ENCODE measurements at places on chromosomes 6 and 20. TPM values are rescaled to one million over a fixed set of nuclear protein-coding genes. Genes with fewer than 3 reads are reported as not detected.

- H3K4me1 ChIP-seq: peaks cover 3% of the 10 kb centered on the region
- H3K4me3 ChIP-seq: no peak overlapping the region
- no peak overlapping the region for H3K27ac ChIP-seq
- no peaks in the 10 kb centered on the region for H3K36me3 ChIP-seq
- no peak for DNase-seq
Observed at GRCh38 chr20:49796600-49797343, 15.9 kb upstream of the SLC9A8 start.

DNA sequence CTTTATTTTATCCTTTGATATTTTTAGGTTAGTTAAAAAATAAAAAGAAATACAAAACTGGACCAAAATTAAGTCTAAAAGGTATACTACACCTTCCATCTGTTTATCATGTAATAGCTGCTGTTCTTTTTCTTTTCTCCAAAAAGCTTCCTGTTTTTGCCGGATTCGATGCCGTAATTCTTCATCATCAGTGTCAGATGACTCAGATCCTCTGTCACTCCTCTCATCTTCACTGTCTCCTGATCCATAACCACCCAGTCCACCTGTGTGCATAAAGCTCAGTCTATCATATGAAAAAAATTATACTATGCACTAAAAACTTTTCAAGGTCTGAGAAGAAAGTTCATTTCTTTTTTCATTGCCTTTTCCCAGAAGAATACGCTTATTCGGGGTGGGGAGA is 8.5 kb upstream of the COQ3 start:
- H3K4me3 ChIP-seq: no peak overlapping the region
- H3K27me3 ChIP-seq: no peaks in the 10 kb centered on the region
- H3K4me1 ChIP-seq: no peaks in the 10 kb centered on the region

DNA sequence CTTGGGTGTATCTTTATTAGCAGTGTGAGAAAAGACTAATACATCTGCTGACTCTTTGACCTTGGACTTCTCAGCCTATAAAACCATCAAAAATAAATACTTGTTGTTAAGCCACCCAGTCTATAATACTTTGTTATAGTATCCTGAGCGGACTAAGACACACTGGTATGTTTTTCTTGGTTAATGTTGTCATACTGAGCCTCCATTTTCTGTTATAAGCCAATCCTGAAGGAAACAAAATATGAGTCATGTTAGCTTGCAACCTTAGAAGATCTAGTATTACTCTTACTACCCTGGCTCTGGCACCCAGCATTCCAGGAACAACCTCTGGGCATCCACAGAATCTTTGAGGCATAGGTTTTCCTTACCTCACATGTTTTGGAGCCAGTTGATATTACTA is 307.2 kb downstream of the FRK start:
- no peaks in the 10 kb centered on the region for H3K36me3 ChIP-seq
- no peak overlapping the region for H3K4me3 ChIP-seq
- no peak overlapping the region for H3K27ac ChIP-seq
- H3K27me3 ChIP-seq: no peaks in the 10 kb centered on the region
- H3K4me1 ChIP-seq: no peaks in the 10 kb centered on the region
- DNase-seq: no peak

DNA sequence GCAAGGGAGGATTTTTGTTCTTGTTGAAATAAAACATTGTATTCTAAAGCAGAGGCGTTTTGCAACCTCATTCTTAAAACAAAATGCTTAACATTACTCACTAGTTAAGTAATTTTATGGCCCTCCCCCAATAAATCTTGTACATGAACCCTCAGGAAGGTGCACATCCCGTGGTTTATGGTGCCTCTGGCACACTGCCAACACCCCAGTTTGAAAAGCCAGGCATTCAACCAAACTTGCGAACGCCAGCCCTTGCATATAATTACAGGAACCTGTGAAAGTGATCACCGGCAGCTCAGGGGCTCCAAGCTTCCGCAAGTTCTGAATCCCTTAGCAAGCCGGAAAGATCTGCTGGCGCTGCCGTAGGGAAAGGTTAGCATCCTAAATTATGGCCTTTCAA is 1109.0 kb upstream of the FLRT3 start:
- no peak overlapping the region for H3K4me3 ChIP-seq
- no peaks in the 10 kb centered on the region for H3K27me3 ChIP-seq
- H3K27ac ChIP-seq: no peak overlapping the region

DNA sequence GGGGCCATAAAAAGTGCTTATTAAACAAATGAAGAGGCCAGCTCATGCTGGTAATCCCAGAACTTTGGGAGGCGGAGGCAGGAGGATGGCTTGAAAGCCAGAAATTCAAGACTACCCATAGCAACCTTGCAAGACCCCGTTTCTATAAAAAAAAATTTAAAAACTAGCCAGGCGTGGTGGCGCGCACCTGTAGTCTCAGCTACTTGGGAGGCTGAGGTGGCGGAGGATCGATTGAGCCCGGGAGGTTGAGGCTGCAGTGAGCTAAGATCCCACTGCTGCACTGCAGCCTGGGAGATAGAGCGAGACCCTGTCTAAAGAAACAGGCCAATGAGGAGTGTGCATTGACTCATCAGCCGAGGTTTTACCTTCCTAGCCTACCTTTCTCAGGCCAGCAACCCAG is 15.2 kb downstream of the NPEPL1 start:
- no peaks in the 10 kb centered on the region for H3K4me1 ChIP-seq
- H3K4me3 ChIP-seq: no peak overlapping the region
- no peaks in the 10 kb centered on the region for H3K27me3 ChIP-seq
- H3K27ac ChIP-seq: no peak overlapping the region
- DNase-seq: no peak
- peaks cover 18% of the 10 kb centered on the region for H3K36me3 ChIP-seq

- H3K36me3 ChIP-seq: no peaks in the 10 kb centered on the region
- peaks cover 40% of the 10 kb centered on the region for H3K27me3 ChIP-seq
- H3K4me1 ChIP-seq: peaks cover 25% of the 10 kb centered on the region
Observed at GRCh38 chr6:10411131-10411970, 3.5 kb downstream of the TFAP2A start.

DNA sequence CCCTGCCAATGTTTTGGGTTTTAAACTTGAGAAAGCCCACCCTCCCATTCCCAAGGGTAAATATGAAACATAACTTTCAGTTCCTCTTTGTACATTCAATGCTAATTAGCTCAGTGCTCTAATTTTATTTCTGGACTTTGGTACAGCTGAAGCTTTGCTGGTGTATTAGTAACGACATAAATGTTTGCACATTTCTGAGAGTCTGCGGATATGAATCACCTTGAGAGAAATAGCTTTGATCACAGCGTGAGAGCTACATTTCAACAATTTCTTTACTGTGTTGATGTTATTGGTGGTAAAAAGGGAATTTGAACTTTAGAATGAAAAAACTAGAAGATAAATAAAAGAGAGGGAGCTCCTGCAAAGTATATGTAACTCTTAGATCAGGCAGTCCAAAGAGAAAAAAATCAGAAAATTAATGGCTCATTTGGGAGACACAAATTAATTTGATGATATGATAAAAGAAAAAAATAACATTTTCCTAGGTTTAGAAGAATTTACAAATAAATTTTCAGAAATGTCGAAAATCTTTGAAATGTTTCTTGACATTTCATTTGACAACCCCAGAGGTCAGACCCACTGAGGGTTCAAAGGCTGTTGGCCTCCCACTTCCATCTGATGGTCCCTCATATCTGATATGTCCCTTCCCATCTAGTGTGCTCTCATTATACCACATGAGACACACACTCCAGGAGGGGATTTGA is 38.5 kb upstream of the CAP2 start:
- no peak for DNase-seq
- H3K36me3 ChIP-seq: no peaks in the 10 kb centered on the region

DNA sequence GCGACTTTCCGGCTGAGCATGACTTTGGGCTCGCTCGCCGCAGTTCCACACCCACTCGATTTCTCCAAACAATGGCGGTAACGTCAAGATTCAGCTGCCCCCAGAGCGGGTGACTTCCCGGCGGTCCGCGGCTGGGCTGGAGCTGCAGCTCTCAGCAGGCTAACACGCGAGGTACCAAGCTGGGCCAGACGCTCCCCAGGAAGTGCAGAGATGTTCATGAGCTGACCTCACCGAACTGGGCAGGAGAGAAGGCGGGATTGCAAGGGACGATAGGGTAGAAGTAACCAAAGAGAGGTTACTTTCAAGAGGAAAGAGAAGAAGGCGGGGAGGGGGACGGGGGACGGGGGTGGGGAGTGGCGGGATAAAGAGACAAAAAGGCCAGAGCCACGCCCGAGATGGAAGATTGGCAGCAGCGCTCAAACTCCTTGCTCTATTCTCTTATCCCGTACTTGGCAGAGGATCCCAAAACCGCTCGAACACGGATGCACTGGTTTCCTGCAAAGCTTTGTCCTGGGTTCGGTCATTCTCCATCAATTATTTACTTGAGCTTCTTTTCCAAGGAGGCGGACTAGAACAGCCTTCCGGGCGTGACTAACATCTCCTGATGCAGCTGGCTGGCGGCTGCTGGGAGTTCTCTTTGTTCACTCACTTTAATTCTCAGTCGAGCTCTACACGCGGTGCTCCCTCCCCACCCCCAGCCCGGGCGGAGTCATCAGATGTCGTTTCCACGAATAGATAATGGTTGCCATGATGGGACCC is at the start of gene MTCL3:
Gene MTCL3 (minus strand): TSS at position 626 of the 759 bp plus-strand sequence.
- H3K27ac ChIP-seq: no peak within 1 kb of the TSS
- peaks cover 13% of the 10 kb centered on the region for H3K4me1 ChIP-seq

DNA sequence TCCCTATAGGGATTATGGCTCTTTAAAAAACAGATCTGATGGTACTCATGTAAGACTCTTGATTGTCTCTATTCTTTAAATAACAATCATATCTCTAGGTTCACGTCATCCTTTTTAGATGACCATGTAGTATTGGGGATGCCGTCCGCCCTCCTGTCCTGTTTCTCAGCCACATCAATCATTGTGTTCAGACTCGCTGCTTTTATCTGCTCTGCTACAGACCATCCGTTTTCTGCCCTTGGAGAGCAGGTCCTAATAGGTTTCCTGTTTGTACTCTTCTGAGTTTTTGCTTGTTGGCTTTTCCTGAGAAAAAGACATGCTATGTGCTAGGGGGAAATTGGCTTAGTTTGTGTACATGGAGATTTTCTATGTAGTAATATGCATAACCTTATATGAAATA is 76.8 kb downstream of the SASH1 start:
- peaks cover 43% of the 10 kb centered on the region for H3K4me1 ChIP-seq
- no peak for DNase-seq
- H3K27ac ChIP-seq: no peak overlapping the region
- H3K4me3 ChIP-seq: no peak overlapping the region
- H3K36me3 ChIP-seq: no peaks in the 10 kb centered on the region
- no peaks in the 10 kb centered on the region for H3K27me3 ChIP-seq

- no peaks in the 10 kb centered on the region for H3K36me3 ChIP-seq
- no peaks in the 10 kb centered on the region for H3K4me1 ChIP-seq
- no peak overlapping the region for H3K27ac ChIP-seq
- H3K27me3 ChIP-seq: no peaks in the 10 kb centered on the region
Observed at GRCh38 chr20:12581644-12582289, 427.0 kb upstream of the SPTLC3 start.

DNA sequence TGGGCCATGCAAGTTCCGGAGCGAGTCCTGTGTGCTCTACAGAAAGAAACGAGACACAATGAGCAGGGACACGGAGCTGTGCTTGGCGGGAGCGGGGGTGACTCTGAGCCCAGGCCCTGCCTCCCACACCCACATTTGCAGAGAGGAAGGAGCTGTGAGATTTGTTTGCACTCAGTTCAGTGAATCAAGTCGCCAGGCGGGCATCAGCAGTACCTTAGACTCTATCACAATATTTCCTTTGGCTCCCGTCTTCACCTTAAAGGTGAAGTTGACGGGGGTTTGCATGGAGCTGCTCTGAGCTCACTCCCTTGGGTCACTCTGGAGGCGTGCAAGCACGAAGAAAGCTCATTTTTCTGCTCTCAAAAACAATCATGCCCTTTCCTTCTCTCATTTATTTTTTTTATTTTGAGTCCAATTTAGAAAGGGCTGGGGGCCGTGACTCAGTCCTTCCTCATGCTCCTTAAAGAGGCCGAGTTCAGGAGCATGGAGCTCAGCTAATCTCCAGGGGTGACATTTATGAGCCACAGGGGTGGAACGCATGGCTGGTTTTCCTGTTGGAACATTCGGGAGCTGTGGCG is 188.2 kb downstream of the NFATC2 start:
- no peak for DNase-seq
- H3K4me3 ChIP-seq: peak overlapping the region; percentile 10
- peaks cover 5% of the 10 kb centered on the region for H3K4me1 ChIP-seq
- no peaks in the 10 kb centered on the region for H3K27me3 ChIP-seq
- H3K27ac ChIP-seq: peak overlapping the region; percentile 37
- no peaks in the 10 kb centered on the region for H3K36me3 ChIP-seq

GRCh38 chr6:112311950-112312547 is 35.1 kb upstream of the RFPL4B start:
- H3K4me3 ChIP-seq: no peak overlapping the region
- no peak for DNase-seq
- H3K36me3 ChIP-seq: no peaks in the 10 kb centered on the region
- no peaks in the 10 kb centered on the region for H3K27me3 ChIP-seq
- no peaks in the 10 kb centered on the region for H3K4me1 ChIP-seq

GRCh38 chr6:89120371-89120770 is 2.5 kb upstream of the SRSF12 start:
- H3K4me1 ChIP-seq: peaks cover 17% of the 10 kb centered on the region
- no peak overlapping the region for H3K4me3 ChIP-seq

DNA sequence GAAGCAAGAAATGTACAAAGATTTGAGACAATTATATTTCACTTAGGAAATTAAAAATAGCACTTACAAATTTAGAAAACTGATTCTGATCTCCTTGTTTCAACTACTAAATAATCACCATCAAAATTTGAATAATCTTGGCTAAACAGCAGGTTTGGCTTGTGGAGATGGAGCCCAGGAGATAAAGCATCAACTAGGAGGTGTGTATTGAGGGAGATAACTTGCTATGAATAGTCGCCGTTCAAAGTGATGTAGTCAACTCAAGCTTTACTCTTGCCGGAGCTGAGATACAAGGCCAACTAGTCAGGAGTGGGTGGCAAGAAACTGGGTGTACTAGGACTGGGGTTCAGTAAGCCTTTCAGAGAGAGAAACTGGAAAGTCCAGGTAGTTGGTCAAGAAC is 117.7 kb downstream of the TRMT11 start:
- peaks cover 5% of the 10 kb centered on the region for H3K4me1 ChIP-seq
- H3K4me3 ChIP-seq: no peak overlapping the region

The ARFGEF3 gene
- total RNA-seq: 1.1 TPM

The GABRR2 gene
- 2.0 TPM for total RNA-seq

The NKX2-2 gene
- total RNA-seq: 0.35 TPM

The OGFRL1 gene
- 30.5 TPM for total RNA-seq

The GPLD1 gene
- total RNA-seq: 30.3 TPM

The CNR1 gene
- total RNA-seq: 22.9 TPM

The GDAP1L1 gene
- not detected for total RNA-seq

The GCNT2 gene
- 29.1 TPM for total RNA-seq

Measured in thoracic aorta (tissue), 2 donors.